ENCODE measurements at places on chromosomes 6 and 20. TPM values are rescaled to one million over a fixed set of nuclear protein-coding genes. Genes with fewer than 3 reads are reported as not detected.

DNA sequence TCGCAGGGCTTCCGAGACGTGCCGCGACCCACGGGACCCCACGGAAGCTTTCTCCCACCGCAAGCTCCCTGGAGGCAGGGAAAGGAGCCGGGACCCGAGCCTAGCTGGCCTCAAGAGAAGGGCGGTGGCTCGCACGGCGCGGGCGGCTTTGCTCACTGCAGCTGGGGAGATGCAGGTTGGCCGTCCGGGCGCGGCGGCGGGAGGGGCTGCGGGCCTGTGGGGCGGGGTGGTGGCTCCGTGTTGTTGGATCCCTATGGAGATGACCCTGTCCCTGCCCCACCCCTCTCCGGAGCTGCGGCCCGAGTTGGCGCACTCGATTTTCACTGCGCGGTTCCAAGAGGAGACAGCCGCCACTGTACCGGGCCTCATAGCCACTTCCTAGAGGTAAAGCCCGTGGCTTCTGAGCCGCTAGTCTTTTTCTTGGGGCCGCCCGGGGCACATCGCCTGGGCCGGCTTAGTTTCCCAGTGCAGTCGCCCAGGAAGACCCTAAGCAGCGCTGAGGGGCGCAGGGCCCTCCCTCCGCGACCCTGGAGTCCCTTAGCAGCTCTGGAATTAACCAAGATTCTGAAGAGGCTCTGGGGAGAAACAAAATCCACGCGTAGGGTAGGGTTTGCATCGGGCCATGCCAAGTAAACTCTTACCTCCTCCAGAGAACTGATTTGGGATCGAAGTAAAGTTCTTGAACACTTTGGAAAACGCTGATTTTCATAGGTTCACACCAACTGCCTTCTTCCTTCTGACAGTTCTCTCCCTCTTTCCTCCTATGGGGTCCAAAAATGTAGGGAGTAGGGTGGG, at the start of gene ECT2L:
ECT2L (plus strand) TSS at position 279 of the 795 bp plus-strand sequence. CDS start 17,188 bp downstream, outside the sequence.
- no peak for DNase-seq

- DNase-seq, result no peak
These were observed 166.5 kb upstream of the MMS22L start for GRCh38 chr6:97449444-97449966.

- DNase-seq, result no peak
These were observed 41.6 kb upstream of the FOXP4 start for GRCh38 chr6:41504466-41505121.

- DNase-seq, result no peak
These were observed 21.1 kb downstream of the TPD52L1 start for GRCh38 chr6:125174626-125175025.

The RHAG gene
- polyA plus RNA-seq, result 3.6 TPM

The HLA-DQA1 gene
- polyA plus RNA-seq, result 3.7 TPM

Measured in left renal cortex interstitium (tissue), 4 donors.